ENCODE measurements at places on chromosomes 16 and 17.
A peak's percentile ranks its signal among the peaks of the same experiment; 100 is the strongest.

DNA sequence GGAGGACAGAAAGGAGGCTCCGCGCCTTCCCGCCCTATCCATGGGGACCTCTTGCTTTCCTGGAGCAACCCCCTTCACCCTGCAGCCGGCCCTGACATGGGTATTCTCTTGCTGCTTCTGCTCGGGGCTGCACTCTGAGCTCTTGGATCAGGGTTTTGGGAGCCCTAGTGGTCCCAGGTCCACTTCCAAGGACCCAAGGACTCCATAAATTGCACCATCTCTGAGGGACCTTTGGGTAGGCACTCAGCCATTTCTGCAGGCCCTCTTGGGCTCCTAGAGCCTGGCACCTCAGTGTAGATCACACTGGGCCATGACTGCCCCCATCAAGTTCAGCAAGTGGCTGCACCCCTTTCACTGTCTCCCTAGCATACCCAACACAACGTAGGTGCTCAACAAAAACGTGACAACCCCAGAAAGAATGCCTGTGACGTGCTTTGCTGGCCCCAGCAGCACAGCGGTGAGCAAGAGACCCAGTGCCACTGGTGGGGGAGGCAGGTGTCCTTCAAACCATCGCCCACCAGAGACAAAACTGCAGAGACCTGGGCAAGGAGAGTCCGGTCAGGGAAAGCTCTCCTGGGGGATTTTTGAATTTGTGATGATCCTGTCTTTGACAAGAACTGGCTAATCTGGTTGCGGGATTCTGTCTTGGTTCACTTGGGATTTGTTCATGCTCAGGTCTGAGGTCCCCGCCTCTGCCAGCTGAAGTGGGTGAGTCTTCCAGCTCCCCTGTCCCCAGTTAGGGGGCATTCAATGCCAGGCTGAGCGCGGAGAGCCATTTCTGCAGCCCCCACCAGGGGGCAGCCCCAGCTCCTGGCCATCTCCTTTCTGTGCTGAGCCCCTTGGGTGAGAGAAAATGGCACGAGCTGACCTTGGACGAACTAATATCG is 2.5 kb upstream of the RAB11FIP4 start:
- peak; percentile 30 for DNase-seq

- DNase-seq: no peak
These were observed 7.1 kb downstream of the TAF1C start for GRCh38 chr16:84179612-84180320.

- no peak for DNase-seq
These were observed 33.5 kb downstream of the SPAG9 start for GRCh38 chr17:51087072-51087757.

DNA sequence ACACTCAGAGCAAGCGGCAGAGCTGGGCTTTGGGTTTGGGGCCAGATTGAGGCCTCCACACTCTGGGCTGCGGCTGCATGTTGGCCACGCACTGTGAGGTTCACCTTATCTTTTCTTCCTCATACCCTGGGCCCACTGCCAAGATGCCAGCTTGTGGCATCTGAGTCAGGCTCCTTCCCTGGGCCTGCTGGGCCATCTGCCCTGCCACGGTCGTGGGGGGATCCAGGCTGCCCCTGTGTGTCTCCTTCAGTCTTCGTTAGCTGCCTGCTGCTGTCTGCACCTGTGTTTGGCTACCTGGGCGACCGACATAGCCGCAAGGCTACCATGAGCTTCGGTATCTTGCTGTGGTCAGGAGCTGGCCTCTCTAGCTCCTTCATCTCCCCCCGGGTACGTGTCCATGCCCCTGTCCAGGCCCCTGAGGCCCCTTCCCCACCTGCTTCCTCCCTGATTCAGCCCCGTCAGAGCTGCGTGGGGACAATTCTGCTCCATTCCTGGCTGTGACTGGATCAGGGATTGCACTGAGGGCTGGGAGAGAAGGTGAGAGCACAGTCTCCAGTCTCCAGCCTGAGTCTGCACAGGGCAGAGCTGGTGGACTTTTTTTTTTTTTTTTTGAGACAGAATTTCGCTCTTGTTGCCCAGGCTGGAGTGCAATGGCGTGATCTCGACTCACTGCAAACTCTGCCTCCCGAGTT is 11.2 kb downstream of the SPNS3 start:
- no peak for DNase-seq

GRCh38 chr17:45104907-45105624 is 27.2 kb downstream of the PLCD3 start:
- DNase-seq: no peak

DNA sequence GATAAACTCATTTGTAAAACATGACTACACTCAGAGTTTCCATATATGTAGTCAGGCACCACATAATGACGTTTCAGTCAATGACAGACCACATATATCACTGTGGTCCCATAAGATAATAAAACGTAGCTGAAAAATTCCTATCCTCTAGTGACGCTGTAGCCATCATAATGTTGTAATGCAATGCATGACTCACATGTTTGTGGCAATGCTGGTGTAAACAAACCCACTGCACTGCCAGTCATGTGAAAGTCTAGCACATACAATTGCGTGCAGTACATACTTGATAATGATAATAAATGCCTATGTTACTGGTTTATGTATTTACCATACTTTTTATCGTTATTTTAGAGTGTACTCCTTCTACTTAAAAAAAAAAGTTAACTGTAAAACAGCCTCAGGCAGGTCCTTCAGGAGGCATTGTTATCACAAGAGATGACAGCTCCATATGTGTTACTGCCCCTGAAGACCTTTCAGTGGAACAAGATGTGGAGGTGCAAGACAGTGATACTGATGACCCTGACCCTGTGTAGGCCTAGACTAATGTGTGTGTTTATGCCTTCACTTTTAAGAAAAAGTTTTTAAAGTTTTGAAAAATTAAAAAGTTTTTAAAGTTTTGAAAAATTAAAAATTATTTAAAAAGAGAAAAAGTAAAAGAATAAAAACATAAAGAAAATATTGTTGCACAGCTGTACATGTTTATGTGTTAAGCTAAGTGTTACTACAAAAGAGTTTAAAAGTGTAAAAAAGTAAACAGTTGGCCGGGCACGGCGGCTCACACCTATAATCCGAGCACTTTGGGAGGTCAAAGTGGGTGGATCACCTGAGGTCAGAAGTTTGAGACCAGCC is 9.0 kb downstream of the STAT5B start:
- no peak for DNase-seq

- DNase-seq: no peak
These were observed 498 bp downstream of the SMYD4 start for GRCh38 chr17:1829216-1829591.

- no peak for DNase-seq
These were observed 2.2 kb upstream of the UQCRC2 start for GRCh38 chr16:21950782-21951521.

DNA sequence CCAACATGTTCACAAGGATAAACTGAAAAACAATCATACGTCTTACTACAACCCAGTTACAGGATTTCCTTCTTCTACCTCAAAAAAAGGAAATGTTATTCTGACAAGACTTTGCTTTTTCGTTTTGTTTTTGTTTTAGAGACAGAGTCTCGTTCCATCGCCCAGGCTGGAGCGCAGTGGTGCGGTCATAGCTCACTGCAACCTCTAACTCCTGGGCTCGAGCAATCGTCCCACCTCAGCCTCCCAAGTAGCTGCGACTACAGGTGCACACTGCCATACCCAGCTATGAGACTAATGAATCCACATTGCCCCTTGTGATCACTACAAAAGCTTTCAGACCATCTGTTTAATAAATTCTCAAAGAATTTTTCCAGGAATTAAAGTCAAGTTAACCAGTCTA is 8.8 kb upstream of the TRIM37 start:
- DNase-seq: no peak

GRCh38 chr17:38867179-38867967 is 2.5 kb upstream of the LASP1 start:
- peak; percentile 60 for DNase-seq

DNA sequence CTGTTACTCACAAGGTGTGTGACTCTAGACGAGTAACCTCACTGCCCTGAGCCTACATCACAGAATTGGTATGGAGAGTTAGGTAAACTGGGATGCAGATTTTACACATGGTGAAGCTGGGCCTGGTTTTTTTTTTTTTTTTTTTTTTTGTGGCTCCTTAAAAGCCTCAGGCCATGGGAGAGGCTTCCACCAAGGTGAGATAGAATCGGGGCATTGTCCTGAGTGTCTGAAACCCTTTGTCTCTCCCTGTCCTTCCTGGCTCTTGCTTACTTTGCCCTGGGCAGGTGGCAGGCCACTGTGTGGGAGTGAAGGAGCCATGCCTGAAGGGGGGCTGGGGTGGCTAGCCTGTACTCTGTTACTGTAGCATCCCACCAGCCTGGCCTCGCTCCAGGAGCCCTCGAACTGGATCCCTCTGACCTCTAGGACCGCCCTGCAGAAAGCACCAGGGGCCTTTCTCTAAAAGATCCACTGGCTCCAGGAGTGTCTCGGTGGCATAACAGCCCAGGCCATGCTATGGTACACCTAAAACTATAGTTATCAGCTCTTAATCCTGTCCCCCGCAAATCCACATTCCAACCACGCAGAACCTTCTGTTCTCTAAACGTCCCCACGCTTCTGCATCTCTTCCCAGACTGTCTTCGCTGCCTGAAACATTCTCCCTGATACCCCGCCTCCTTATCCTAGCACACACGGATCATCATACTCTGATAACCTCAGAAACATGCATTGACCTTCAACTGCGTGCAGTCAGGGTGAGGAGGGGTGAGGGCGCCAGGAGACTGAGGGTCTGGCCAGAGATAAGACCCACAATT is 1.7 kb upstream of the SLC13A2 start:
- DNase-seq: no peak

GRCh38 chr17:16932156-16932555 is 39.8 kb downstream of the TNFRSF13B start:
- DNase-seq: no peak

DNA sequence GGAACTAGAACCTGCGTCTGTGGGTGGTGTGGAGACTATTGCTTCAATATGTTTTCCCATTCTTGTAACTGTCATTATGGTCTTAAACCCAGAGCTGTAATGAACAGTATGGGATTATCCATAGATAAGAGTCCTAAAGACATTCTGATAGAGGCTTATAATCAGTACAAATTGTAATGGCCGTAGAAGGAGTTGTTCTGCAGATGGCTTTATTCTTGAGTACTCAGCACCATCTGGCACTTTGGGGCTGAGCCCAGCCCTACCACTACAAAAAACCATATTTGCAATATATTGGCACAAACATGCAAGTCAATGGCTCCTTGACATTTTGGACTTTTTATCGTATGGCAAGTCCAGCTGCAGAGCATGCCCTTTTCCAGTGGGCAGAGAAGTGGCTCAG is 150.0 kb downstream of the HS3ST4 start:
- no peak for DNase-seq

DNA sequence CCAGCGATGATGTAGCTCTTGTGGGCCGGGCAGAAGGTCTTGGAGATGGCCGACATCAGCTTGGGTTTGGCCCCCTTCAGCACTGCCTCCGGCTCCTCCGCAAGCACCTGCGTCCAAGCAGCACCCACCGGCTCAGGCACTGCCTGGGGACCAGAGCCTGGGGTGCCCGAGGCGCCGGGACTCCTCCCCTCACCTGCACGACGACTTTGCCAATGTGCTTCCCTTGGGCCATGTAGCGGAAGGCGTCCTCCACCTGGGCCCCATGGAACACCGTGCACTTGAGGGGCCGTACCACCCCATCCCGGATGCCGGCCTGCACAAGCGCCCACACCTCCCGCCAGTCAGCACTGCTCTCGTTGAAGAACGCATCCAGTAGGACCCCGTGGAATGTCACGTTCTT is 15.0 kb downstream of the FASN start:
- no peak for DNase-seq

- DNase-seq: no peak
These were observed 44.4 kb downstream of the MAP1LC3B start for GRCh38 chr16:87436225-87437172.

GRCh38 chr17:12098568-12098967 is 77.9 kb downstream of the MAP2K4 start:
- peak; percentile 7 for DNase-seq

DNA sequence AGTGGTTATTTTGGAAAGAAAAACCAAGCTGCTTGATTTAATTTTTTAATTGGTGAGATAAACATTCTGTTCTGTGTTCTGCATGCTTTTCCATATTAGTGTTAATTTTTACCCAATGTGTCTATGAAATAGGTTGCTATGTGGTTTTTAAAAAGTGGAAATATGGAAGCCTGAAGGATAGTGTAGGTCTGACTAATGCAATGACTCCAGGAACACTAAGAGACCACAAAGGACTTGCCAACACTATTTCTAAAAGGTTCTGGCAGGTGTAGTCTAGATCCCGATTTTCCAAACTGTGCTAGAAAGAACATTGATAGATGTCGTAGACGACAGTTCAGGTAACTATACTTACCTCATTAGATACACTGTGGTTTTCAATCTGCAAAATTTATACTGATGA is 877.4 kb upstream of the GOT2 start:
- no peak for DNase-seq

DNA sequence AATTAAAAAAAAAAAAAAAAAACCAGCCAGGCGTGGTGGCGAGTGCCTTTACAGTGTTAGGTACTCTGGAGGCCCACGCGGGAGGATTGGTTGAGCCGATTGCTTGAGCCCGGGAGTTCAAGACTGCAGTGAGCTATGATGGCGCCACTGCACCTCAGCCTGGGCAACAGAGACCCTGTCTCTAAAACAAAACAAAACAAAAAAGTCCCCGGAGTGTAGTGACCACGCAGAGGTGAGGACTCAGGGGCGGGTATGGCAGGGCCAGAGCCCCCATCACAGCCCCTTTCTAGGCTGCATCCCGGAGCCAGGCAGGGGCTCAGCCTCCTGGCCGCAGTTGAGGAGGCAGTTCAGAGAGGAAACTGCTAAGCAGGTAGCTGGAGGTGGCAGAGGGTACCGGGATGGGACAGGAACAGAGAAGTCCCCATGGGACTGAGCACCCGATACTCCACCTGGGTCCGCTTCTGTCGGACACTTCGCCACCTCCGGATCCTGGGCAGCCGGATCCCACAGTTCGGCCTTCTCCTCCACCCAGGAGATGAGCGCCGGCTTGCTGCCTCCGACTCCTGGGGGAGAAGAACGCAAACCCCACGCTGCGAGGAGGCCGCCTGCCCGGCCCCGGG is 800 bp downstream of the ZNF747 start:
- no peak for DNase-seq

- DNase-seq: no peak
These were observed 45.0 kb downstream of the SLC5A11 start for GRCh38 chr16:24890746-24891145.

GRCh38 chr17:49015924-49016774 is 19.0 kb downstream of the IGF2BP1 start:
- no peak for DNase-seq

- no peak for DNase-seq
These were observed 800.0 kb downstream of the KCNJ18 start for GRCh38 chr17:22492331-22492730.

GRCh38 chr17:1597861-1598342 is 30.7 kb downstream of the SLC43A2 start:
- DNase-seq: no peak

- DNase-seq: no peak
These were observed 8.3 kb downstream of the TSC2 start for GRCh38 chr16:2056077-2056476.

Data from stimulated activated naive B cell treated with anti-CD40 and anti-IgM and Interleukin-4, amounts not matched to agents 10 μg/mL and 1 μg/mL and 100 μg/mL, for 72 hours (primary cell).